ENCODE measurements at places on chromosomes 5 and 9.
A peak's percentile ranks its signal among the peaks of the same experiment; 100 is the strongest.

DNA sequence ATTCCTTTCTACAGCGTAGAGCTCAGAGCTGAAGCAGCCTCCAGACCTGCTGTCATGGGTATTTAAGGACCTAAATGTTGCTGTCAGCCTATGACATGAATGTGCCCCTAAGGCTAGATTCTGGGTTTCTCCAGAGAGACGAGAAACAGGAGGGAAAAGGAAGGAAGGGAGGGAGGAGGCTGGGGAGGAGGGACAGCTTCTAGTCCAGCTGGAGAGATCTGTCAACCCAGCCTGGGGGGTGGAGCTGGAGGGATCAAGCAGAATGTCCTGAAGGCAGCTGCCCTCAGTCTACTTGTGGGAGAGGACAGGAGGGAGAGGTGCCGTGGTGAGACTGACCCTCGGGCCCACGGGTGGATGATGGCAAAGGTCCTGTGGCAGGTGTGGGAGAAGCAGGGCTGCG, 1.1 kb upstream of the DBH start:
- DNase-seq: no peak

DNA sequence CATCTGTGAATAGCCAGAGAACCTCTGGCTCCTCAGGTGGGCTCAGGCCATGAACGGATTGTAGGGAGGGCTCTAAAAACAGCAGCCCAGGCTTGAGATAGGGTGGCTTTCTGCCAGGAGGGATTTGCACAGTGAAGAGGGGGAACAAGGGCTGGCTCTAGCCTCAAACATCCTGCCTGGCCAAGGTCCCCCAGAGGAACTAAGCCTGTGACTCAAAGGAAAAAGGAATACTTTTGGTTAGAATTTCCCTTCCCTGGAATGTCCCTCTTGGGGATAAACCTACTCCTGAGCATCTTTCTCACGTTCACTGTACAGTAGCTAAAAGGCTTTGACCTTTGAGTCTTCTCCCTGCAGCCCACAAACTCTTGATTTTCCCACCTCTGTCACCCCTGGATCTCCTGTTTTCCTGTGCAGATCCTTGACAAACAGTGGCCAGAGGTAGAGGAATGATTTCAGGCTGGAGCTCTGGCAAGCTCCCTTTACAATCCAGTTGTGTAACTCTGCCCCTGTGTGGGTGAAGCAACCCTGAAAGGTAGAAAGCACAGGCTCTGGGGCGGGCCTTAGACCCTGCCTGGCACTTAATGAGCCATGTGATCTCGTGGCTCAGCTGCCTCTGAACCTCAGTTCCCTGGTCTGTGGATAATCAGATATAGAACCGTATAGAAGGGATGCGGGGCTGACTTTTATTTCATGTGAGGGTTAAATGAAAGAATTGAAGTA, 17.4 kb downstream of the SEC61B start:
- DNase-seq: no peak

DNA sequence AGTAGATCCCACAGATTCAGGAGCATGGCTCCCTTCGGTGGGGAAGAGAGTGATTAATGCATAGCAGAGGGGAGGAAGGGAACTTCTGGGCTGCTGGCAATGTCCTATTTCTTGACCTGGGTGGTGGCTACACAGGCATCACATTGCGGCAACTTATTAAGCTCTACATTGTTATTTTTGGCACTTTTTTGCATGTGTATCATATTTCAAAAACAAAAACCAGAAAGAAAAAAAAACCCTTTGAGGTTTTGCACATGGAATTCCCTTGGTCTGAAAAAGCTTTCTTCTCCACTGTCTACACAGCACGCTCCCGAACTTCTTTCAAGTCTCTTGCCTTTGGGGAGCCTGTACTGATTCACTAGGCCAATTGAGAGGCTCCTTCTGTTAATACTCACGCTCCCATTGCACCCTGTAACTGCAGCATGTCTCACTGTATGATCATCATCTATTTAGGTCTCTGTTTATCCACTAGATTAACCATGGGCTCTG, 25.1 kb downstream of the CEMIP2 start:
- no peak for DNase-seq

DNA sequence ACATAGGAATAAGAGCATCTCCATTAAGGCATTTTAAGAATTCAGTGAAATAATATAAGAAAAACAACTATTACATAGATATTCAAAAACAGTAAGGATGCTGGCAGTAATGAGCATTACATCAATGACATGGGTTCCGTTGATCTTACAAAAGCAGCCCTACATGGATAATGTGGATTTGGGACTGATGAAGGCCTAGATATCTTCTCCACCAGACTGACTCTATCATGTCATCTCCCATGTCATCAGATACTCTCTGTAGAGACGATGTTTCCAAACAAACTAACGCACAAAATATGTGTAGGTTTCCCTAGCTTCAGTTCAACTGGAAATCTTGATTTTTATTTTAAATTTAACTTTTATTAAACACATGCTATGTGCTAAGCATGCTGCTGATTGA, 3.6 kb downstream of the LURAP1L start:
- DNase-seq: no peak

DNA sequence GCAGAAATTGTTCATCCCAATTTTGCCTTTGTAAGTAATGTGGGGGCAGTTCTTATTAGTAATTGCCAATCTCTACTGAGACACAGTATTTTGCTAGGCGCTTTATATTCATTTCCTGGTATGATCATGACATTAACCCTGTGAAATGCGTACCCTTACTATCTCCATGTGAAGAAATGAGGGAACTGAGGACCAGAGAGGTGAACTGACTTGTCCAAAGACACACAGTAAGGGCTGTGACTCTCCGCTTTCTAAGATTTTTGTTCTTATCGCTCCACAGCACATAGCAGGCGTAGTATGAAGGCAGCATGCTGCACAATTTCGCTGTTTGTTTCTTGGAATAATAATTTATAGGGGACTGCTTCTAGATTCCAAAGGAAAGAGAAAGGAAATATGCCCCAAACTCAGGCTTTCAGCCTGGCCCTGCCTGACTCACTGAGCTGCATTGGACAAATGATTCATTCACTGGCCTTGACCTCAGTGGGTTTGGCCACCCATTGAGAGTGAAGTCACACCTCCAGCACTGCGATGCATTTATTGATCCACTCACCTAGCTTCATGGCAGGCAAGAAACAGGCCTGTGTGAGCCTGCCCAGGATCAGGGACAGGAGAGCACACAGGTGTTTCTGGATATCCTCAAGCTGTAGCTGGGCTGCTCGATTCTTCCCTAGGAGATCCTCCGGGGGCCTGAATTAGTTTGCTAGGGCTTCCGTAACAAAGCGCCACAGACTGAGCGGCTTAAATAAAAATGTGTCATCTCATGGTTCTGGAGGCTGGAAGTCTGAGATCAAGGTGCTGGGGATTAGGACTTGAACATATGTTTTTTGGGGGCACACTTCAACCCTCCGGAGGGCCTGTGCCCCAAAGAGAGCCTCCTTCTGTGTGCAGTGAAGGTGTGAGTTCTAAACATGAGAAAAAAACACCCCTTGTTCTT, 7.2 kb upstream of the DUSP1 start:
- DNase-seq: no peak

DNA sequence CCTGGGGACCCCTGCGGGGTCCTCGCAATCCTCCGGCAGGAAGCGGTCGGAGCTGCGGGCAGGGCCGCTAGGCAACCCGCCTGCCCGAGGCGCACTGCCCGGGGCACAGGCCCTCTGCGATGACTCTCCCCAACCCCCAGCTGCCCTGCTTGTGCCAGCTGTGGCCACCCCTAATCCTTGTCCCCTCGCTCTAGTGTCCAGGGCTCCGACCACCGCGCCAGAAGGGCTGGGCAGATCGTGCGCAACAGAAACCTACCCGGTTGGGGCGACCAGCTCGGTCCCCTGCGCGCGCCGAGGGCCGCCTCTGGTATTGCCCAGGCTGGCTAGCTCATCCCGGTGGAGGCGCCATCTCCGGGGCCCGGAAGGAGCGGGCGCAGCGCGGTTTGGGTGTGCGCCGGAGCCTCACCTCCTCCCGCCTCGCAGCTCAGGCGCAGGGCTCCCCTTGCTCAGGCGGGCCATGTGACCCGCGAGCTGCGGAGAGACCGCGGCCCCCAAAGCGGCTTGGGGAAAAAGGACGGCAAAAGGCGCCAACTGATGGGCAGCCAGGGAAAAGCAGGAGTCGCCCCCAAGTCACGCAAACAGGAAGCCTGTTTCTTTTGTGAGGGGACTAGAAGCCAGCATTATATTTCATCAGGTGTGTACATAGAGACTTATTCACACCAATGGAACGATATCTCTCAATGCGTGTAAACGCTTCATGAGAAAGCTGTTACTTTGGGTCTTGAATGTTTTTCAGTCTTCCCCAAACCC, 46.8 kb upstream of the RNF20 start:
- peak; percentile 55 for DNase-seq

DNA sequence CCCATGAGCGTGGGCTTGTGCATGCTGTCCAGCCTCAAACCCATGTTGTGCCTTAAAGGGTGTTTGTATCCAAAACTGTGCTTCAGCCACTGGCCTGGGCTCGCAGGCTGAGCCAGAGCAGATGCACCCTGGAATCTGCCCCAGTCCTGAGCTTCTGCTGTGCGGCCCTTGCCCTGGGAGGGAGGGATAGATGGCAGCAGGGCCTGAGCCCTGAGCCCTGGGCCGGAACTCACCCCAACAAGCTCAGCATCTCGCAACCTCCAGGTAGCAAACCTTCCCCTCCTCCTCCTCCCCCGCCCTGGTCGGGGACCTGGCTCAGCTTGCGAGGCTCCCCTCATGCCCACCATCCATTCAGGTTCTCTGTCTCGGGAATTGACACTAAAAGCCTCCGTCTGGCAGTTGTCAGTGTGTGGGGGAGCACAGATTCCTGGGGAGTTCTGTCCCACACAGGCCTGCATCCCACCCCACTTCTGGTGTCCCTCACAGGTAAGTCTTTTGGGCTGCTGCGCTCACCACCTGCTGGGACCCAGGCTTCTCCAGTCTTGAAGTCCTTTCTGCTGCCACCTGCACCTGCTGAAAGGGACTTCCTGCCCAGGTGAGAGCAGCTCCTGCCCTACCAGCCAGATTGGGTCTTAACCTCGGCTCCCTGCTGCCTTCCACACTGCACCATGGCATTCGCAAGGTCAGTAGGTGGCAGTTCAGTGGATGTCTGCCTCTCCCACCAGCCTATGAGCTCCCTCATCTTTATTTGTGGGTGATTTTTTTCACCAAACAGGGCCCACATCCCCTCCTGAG, 55.2 kb upstream of the OLFM1 start:
- no peak for DNase-seq

- DNase-seq: no peak
Measured at GRCh38 chr5:556909-557441, 32.7 kb upstream of the SLC9A3 start.

DNA sequence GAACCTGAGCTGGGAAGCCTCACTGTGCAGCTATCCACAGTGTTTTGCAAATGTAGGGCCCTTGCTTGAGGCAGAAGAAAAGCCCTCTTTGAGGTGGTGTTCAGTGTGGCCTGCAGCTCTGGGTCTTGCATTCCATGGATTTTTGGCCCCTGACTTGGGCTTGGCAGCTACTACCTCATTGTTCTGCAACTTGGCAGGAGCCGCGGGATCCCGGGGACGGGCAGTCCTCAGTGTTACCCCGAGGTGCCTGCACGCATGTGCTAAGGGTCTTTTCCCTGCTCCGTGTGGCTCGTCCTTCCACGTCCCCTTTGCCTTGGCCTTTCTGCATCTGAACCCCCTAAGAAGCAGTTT, 39.8 kb downstream of the NEK6 start:
- no peak for DNase-seq

DNA sequence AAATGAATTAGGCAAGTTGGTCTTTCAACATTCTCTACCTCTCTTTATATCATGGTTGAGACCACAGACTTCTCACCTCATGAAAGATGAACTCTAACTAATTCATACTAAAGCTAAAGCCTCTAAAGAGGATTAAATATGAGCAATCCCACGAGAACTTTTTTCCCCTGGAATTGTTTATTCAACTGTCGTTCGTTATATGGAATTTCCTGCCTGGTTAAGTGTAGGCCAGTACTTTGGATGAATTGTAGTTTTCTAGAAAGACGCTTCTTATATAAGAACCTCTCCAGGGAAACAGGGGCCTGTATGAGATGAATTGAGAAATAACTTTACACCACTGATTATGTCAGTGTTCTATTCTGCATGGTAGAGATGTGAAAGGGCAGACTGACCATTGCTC, 42.9 kb downstream of the PDCD1LG2 start:
- no peak for DNase-seq

- DNase-seq: no peak
Measured at GRCh38 chr9:61665829-61666228, 476.0 kb downstream of the SPATA31A7 start.

- no peak for DNase-seq
Measured at GRCh38 chr5:1474866-1475543, 29.8 kb upstream of the SLC6A3 start.

GRCh38 chr5:173679909-173680630, 63.6 kb upstream of the BOD1 start:
- DNase-seq: no peak

GRCh38 chr9:120890320-120891244, 13.6 kb upstream of the PHF19 start:
- no peak for DNase-seq
